ENCODE measurements at places on chromosomes 6 and 20. TPM values are rescaled to one million over a fixed set of nuclear protein-coding genes. Genes with fewer than 3 reads are reported as not detected.

Gene KCNS1
- polyA plus RNA-seq: not detected

DNA sequence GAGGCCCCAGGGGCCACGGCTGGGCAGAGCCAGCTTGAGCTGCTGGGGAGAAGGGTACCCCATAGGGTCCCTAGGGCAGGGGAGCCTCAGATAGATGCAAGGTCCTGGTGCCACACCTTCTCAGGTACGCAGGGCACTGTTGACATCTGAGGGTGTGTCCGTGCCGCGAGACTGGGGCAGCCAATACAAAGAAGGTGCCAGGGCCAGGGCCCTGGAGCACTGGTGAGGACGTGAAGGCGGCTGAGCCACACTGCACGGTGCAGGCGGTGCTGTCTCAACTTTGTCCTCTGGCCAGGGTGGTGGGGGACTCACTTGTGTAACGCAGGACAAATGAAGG is 649 bp upstream of the LRRC73 start:
- H3K27me3 ChIP-seq: peaks cover 11% of the 10 kb centered on the region
- DNase-seq: no peak
- H3K36me3 ChIP-seq: peaks cover 34% of the 10 kb centered on the region
- H3K4me3 ChIP-seq: no peak overlapping the region

GRCh38 chr6:125931733-125932450 is 24.7 kb upstream of the HINT3 start:
- H3K27me3 ChIP-seq: no peaks in the 10 kb centered on the region
- no peaks in the 10 kb centered on the region for H3K4me1 ChIP-seq
- no peak overlapping the region for H3K27ac ChIP-seq
- DNase-seq: no peak
- no peak overlapping the region for H3K4me3 ChIP-seq

Gene SNAP91
- not detected for polyA plus RNA-seq

DNA sequence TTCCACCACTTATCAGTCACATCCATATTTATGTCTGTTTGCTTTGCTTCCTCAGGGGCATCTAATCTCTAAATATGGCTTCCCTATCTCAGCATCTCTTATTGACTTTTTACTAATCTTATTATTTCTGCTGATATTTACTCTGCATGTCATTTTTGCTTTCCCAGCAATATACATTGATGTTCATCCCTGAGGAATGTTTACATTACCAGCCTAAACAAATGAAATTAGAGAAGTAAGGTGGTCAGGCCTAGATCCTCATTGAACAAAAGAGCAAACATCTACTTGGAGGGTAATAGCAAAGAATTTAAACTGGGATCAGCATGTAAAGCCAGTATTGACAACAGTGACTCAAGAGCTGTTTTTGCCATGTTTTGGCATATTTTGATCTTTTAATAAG is 546.4 kb downstream of the MMUT start:
- no peaks in the 10 kb centered on the region for H3K4me1 ChIP-seq
- H3K27ac ChIP-seq: no peak overlapping the region
- no peaks in the 10 kb centered on the region for H3K27me3 ChIP-seq
- H3K36me3 ChIP-seq: no peaks in the 10 kb centered on the region
- H3K4me3 ChIP-seq: no peak overlapping the region

DNA sequence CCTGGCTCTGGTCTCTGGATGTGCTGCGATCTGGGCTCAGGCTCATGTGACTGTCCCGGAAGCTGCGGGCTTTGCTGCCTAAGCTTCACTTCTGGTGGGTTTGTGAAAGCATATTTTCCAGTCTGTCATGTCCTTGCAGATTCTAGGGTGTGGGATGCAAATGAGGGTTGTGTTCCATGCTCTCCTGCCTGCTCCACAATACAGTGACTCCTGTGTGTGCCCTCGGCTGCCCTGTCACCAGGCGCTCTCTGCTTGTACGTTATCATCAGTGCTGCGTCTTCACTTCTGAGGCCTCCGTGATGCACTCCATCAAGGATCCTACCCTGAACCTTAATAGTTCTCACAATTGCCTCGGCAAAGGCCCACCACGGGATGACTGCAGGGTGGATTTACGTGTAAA is 84.2 kb downstream of the TTLL2 start:
- H3K27me3 ChIP-seq: no peaks in the 10 kb centered on the region
- H3K4me1 ChIP-seq: no peaks in the 10 kb centered on the region
- no peaks in the 10 kb centered on the region for H3K36me3 ChIP-seq
- H3K27ac ChIP-seq: no peak overlapping the region

- no peaks in the 10 kb centered on the region for H3K4me1 ChIP-seq
- DNase-seq: no peak
- no peak overlapping the region for H3K4me3 ChIP-seq
- no peaks in the 10 kb centered on the region for H3K36me3 ChIP-seq
- H3K27me3 ChIP-seq: no peaks in the 10 kb centered on the region
- H3K27ac ChIP-seq: no peak overlapping the region
Observed at GRCh38 chr6:44514085-44514484, 126.6 kb downstream of the CDC5L start.

DNA sequence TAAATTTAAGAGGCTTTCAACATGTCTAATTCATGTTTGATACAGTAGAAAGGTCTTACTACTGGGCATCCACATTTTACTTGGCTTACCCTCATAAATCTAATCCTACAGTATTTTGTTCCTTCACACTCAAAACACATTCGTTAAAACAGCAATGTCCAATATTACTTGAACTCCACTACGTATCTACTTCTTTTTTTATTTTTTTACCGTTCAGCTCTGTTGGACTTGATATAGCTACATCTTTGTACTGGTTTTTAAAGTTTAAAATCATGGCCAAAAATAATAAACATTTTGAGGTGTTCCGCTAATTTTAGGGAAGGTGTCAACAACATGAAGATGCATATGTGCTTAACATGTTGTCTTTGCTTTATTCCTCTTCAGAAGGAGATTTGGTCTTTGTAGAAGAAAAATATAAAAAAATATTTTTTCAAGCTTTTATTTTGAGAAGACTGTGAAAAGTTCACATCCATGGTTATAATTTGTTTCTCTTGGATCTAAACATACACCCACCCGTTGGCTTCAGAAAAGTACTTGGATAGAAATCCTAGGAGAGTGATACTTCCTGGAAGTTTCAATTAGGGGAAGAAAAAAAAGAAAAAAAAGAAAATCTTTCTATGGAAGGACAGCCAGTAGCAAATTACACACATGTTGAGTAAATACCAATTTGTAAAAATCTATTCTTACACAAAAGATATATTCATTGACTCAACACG is 71.5 kb downstream of the EPB41L2 start:
- no peak overlapping the region for H3K27ac ChIP-seq
- no peaks in the 10 kb centered on the region for H3K36me3 ChIP-seq
- no peaks in the 10 kb centered on the region for H3K4me1 ChIP-seq
- H3K4me3 ChIP-seq: no peak overlapping the region

- no peaks in the 10 kb centered on the region for H3K4me1 ChIP-seq
- no peak overlapping the region for H3K4me3 ChIP-seq
- DNase-seq: no peak
- H3K27ac ChIP-seq: no peak overlapping the region
- H3K36me3 ChIP-seq: no peaks in the 10 kb centered on the region
Observed at GRCh38 chr6:20313960-20314530, 87.6 kb upstream of the E2F3 start.

DNA sequence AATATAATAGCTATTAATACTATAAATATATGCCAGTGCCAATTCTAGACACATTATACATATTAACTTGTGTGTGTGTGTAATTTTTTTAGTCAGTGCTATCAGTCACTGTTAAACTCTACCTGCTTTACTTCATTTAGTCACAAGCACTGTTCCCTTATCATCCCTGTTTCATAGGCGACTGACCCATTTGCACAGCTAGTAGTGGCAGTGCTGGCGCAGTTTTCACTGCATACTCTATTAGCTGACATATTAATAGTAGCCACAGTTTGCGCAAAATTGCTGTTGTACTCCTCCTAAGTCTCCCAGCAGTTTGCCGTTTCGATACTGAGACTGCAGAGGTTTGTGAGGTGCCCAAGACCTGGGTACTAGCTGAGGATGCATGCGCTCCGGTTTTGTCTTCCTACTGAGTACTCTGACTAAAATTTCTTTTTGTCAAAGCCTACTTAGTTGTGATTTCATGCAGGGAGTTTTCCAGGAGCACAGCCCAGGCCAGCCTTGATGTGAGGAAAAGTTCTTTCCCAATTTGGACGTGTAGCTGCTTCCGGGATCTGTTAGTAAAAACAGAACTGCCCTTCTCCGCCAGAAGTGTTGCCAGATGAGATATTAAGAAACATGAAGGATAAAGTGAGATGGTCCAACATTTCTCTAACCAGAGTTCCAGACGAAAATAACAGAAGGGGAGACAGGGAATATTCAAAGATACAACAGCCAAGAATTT is 5.6 kb downstream of the BAG2 start:
- no peaks in the 10 kb centered on the region for H3K27me3 ChIP-seq
- no peak for DNase-seq
- H3K4me1 ChIP-seq: peaks cover 8% of the 10 kb centered on the region
- no peak overlapping the region for H3K27ac ChIP-seq
- no peak overlapping the region for H3K4me3 ChIP-seq

Gene PRL
- not detected for polyA plus RNA-seq

GRCh38 chr6:127299522-127300240 is 33.0 kb downstream of the RNF146 start:
- no peak for DNase-seq
- no peak overlapping the region for H3K27ac ChIP-seq

DNA sequence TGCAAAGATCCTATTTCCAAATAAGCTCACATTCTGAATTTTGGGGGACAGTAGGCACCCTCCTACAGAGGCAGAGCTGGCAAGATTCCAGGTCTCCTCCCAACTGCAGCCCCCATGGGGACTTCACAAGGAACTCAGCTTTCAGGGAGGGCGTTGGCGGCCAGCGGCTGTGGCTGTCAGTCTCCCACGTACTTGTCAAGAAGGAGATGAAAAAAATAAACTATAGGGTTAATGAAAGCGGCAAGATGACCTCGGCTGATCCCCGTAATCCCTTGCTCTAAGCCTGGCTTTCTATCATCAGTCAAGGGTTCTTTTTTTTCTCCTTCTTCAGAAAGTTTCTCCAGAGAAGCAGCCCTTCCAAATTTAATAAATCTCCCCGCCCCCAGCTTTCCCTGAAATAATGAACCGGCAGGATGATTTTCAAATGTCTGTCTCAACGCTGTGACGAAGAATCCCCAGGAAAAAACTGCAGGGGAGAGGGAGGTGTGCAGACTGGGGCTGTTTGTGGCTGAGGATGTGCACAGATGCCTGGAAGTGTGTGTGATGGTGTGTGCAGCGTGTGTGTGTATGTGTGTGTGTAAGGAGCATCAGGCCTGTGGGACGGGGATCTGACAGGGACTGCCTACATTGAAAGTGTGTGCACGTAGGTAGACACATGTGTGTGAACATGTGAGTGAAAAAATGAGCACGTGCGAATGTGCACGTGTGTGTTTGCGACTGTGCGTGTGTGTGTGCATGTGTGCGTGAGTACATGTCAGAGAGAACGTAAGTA is 78.7 kb downstream of the SLC2A10 start:
- no peak for DNase-seq
- H3K36me3 ChIP-seq: no peaks in the 10 kb centered on the region
- no peaks in the 10 kb centered on the region for H3K27me3 ChIP-seq

GRCh38 chr6:25229671-25230321 is 49.4 kb upstream of the CARMIL1 start:
- no peaks in the 10 kb centered on the region for H3K36me3 ChIP-seq
- no peak for DNase-seq
- no peak overlapping the region for H3K27ac ChIP-seq
- H3K27me3 ChIP-seq: no peaks in the 10 kb centered on the region
- no peaks in the 10 kb centered on the region for H3K4me1 ChIP-seq
- H3K4me3 ChIP-seq: no peak overlapping the region

Gene LAMA4
- not detected for polyA plus RNA-seq

Gene FOXC1
- not detected for polyA plus RNA-seq

DNA sequence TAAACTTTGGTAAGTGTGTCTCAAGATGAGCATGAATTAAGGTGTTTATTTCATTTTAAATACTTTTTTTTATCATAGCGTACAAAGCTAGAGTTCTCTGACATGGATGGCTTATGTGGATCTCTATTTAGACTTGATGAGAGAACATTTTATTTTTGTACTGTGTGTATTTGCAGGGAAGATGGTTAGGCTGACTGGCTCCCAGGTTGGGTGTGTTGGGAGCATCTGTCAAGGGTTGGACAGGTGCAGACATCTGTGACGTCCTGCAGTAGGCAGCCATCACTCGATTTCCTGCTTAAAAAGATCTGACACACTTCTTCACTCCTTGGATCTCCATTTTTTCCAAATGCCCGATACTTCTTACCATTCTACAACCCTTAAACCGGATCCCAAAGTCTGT is 221.9 kb upstream of the QKI start:
- no peak overlapping the region for H3K4me3 ChIP-seq
- no peaks in the 10 kb centered on the region for H3K36me3 ChIP-seq
- DNase-seq: no peak
- no peaks in the 10 kb centered on the region for H3K4me1 ChIP-seq
- H3K27ac ChIP-seq: no peak overlapping the region

Gene ADTRP
- polyA plus RNA-seq: 41.9 TPM

Gene SYS1
- polyA plus RNA-seq: 30.2 TPM

GRCh38 chr20:8449123-8449522 is 317.1 kb downstream of the PLCB1 start:
- no peaks in the 10 kb centered on the region for H3K4me1 ChIP-seq
- no peaks in the 10 kb centered on the region for H3K36me3 ChIP-seq

Gene HLA-DMA
- 8.1 TPM for polyA plus RNA-seq

GRCh38 chr6:108960601-108961000 is 112.4 kb downstream of the ARMC2 start:
- H3K36me3 ChIP-seq: no peaks in the 10 kb centered on the region
- no peak overlapping the region for H3K27ac ChIP-seq
- DNase-seq: no peak

DNA sequence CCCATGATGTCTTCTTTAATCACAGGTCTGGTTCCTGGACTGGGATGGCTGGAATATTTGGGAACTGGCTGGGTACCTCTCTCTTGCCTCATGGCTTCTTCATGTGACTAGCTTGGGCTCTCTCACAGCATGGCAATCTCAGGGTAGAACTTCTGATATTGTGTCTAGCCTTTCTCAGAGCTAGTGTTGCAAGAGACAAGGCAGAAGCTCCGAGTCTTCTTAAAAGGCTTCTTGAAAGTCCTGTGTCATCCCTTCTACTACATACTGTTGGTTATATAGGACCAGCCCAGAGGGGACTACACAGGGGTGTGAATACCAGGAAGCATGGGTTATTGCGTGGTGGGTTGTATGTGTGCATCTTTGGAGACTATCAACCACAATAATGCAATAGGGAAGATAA is 23.3 kb downstream of the BCAS1 start:
- H3K36me3 ChIP-seq: no peaks in the 10 kb centered on the region
- no peak overlapping the region for H3K4me3 ChIP-seq
- H3K4me1 ChIP-seq: no peaks in the 10 kb centered on the region

- no peak for DNase-seq
- H3K27ac ChIP-seq: no peak overlapping the region
- H3K4me1 ChIP-seq: no peaks in the 10 kb centered on the region
- H3K4me3 ChIP-seq: no peak overlapping the region
- H3K36me3 ChIP-seq: no peaks in the 10 kb centered on the region
Observed at GRCh38 chr6:15905488-15906419, 223.1 kb upstream of the MYLIP start.

Data from CD4-positive, alpha-beta memory T cell (primary cell).